ENCODE measurements at places on chromosomes 2 and 18.
A peak's percentile ranks its signal among the peaks of the same experiment; 100 is the strongest.

DNA sequence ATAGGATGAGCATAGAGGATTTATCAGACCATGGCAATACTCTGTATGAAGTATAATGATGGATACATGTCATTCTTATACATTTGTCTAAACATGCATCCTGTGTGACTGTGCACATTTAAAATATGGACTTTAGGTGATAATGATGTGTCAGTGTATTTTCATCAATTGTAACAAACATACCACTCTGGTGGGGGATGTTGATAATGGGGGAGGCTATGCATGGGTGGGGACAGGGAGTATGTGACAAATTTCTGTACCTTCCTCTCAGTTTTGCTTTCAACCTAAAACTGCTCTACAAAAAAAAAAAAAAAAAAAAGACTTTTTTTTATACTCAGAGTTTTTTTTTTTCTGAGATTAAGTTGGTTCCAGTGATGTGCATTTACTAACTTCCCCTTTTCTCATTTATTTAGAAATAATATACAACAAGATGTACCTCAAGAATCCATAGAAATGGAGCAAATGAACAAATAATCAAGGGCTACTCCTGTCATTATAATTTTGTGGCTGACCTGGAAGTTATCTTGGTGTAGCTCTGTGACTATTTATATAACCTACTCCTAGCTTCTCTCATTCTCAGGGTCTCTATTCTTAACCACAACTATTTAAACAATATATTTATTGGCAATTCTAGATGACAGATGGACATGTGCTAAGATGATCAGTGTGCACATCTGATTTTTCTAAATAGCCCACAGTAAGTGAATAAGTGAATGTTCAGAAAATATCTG, 108.9 kb upstream of the ITGA4 start:
- DNase-seq, result no peak

DNA sequence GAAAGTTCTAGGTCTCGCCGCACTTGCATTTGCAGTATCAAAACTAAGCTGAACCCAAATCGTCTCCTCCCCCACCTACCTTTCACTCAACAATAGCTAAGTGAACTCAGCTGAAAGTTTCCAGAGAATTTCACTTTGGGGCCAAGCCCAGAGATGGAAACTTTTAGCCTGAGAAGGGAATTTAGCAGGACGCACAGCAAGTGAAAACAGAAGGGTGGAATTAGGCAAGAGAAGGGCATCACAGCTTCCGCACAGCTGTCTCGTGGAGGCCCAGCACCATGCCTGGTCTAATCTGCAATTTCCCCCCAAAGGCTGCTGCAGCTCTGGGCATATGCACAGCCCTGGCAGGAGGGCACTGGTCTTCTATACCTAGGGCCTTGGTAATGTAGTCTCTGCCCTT, 262.0 kb downstream of the TNS1 start:
- no peak for DNase-seq

- DNase-seq, result no peak
Measured at GRCh38 chr2:25566694-25567093, 106.7 kb downstream of the DTNB start.

GRCh38 chr18:9642799-9643462, 28.6 kb upstream of the PPP4R1 start:
- no peak for DNase-seq

GRCh38 chr18:22378672-22379282, 38.9 kb downstream of the CTAGE1 start:
- no peak for DNase-seq

DNA sequence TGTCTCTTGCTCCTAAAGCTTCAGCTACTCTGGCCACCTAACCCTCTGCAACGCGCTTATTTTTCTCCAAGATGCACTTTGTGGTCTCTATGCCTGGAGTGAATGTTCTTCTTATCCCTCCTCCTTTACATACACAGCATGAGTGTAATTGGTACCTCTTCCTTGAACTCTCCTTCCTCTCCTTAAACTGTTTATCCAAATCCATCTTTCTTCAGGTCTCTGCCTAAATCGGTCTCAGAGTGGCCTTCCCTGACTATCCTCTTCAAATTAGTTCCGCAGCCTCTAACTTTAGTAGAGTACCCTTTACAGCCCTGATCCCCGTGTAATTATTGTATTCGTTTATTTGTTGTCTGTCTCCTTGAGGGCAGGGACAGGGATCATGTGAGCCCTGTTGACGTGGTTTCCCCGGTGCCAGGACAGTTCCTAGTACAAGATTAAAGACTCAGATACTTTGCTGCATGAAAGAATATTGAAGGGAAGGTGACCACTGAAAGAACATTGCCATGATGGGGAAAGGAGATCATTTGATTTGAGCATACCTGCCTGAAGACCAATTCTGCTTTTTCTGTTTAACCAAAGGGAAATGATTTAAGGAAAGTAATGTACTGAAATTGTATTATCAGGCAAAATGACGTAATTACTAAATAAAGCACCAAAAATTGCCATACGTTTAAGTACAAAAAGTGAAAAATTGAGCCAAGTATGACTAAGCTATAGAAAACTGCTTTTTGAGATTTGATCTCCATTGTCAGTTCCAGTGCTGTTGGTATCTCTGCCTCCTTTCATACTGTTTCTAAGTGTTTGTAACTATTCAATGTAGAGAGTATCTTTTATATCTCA, 1.2 kb downstream of the CNOT9 start:
- no peak for DNase-seq

GRCh38 chr2:15166878-15167277, 394.3 kb downstream of the NBAS start:
- no peak for DNase-seq

DNA sequence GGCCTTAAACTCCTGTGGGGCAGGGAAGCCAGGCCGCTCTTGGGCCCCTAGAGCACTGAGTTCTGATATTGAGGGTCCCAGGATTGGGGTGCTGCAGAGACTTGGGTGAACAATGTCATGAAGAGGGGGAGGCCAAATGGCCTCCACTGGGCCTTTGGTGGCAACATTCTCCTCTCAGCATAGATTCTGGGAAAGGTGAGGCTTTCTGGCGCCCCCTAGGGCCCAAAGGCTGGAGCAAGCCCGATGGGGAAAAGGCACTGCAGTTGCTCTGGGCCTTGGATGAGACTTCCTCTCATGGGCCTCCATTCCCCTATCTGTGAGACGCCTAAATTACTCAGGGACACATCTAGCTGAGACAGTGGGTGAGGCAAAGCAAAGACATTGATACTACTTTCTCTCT, 84.8 kb downstream of the ACAA2 start:
- peak; percentile 48 for DNase-seq

- DNase-seq, result no peak
Measured at GRCh38 chr2:190138032-190138431, 75.5 kb upstream of the MSTN start.

DNA sequence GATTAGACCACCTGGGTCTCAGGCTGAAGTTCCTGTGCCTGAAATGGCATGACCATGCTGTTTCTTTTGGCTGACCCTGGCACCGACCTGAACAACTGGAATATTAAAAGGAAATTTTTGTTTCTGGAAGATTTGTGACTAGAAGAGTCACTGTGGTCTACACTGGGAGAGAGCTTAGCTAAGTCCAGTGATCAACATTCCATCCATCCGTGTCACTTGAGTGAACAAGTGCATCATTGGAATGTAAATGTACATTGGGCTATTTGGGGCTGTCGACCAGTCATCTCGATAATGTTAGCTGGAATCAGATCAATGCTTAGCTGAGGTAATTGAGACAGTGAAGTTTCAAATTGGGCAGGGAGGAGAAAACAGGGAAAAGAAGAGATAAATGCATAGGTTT, 95.4 kb upstream of the CCDC85A start:
- DNase-seq, result no peak

DNA sequence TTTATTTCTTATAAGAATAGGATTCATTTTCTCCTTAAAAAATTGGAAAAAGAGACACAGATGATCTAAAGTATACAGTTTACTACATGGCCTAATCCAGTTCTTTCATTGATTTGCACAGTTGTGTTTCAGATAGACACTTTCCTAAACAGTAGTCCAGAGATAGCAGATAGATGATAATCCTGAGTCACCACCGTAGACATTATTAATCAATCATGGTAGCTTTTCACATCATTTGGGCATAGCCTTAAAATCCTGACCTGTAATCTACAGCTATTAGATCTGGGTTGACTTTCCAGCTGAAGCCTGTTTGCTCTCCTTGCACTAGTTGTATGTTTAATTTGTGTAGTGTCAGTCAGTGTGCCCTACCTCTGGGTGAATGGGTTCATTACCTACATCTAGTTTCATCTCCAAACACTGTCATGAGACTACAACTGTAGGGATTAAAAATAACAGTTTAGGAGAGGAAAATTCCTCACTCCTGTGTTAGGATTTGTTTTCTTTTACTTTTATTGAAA, 14.1 kb downstream of the C18orf63 start:
- DNase-seq, result no peak

- no peak for DNase-seq
Measured at GRCh38 chr18:7608174-7608550, 41.0 kb downstream of the PTPRM start.

DNA sequence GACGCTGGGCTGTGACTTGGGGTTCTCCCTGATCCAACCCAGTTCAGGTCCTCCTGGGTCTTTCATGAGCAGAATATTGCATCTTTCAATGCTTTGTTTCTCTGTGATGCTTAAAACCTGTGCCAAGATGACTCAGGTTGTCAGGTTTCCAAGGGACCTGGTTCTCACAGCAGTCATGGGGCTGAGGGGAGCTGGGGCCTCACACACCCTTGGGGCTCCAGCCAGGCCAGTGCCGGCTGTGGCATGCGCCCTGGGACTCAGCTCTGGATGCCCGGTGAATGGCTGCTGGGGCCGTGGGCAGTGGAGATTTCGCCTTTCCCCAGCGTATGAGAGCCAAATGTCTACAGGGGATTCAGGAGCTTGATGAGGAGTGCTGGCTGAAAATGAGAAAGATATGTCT, 29.6 kb downstream of the EDAR start:
- no peak for DNase-seq

- no peak for DNase-seq
Measured at GRCh38 chr2:215332872-215333595, 21.2 kb downstream of the ATIC start.

DNA sequence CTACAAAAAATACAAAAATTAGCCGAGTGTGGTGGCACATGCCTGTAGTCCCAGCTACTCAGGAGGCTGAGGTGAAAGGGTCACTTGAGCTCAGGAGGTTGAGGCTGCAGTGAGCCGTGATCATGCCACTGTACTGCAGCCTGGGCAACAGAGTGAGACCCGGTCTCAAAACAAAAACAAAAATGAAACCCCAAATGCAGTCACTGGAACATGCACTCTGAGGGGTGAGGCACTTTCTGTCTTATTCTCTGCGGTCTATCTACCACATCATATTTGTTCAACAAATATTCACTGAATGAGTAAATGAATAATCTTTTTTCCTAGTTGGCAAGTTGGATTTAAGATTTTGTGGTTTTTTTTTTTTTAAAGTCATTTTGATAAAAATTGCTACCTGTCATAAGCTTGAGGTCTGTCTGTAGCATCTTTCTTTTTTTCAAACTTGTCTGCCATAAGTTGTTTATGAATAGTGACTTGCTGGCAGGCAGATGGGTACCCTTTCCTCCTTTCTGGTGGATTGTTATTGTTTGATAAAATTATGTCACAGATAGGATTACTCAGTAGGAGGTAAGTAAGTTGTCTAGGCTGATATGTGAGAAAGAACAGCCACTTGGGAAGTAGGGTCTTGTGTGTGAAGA, 11.8 kb downstream of the CHRNA1 start:
- no peak for DNase-seq

DNA sequence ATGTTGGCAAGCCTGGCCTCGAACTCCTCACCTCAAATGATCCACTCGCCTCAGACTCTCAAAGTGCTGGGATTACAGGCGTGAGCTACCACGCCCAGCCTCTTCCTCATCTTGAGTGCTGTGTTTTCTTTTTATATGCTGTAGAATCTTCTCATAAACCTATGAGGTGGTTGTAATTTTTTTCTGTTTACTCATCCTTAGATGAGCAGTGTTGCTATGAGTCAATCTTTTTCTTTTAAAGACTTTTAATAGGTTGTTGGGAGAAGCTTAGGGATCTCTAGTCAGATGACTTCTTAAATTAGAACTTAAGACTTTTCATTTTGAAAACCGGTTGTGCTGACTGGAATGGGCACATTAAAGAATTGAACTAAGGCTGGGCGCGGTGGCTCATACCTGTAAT, 8.7 kb upstream of the AAK1 start:
- no peak for DNase-seq

DNA sequence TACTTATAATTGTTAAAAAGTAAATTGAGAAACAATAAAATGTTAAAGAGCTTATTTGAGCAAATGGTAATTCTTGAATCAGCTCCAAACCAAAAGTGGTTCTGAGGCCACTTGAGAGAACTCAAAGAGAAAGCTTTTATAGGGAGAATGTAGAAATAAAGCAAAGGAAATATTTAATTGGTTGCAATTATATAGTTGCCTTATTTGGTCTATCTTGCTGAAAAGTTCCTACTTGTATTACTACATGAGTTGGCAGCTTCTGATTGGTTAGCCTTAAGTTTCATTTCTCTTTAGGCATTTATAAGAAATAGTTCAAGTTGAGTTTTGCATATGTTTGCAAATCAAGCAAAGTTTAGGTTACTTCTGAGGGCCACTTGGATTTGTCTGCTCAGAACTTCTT, 38.1 kb downstream of the SCN2A start:
- no peak for DNase-seq

GRCh38 chr2:223528036-223528435, 74.1 kb downstream of the SCG2 start:
- no peak for DNase-seq

GRCh38 chr2:140863713-140864112, 1267.1 kb downstream of the LRP1B start:
- no peak for DNase-seq

- DNase-seq, result no peak
Measured at GRCh38 chr2:134377730-134378129, 123.9 kb downstream of the MGAT5 start.

DNA sequence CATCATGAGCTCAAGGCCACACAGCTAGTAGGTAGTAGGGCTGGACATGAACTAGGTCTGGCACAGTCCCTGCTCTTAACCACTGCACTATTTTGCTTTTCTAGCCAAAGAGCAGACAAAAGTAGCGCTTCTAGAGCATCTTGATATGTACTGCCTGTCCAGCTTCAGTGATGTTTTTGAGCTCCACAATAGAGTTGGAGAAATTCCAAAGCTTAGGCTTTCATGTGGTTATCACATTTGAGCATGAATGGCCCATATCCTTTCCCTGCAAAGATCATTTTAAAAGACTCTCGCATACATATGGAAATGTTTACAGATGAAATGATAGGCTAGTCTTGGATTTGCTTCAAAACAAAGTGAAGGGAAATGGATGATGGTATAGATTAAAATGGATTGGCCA, 128.7 kb downstream of the MAP3K20 start:
- DNase-seq, result no peak

Measured in NCI-H1930 (cell line).